ENCODE measurements at places on chromosomes 16 and 17.
A peak's percentile ranks its signal among the peaks of the same experiment; 100 is the strongest.

GRCh38 chr16:89711601-89712273, 9.0 kb downstream of the VPS9D1 start:
- DNase-seq = peak; percentile 68

- DNase-seq = no peak
Measured at GRCh38 chr17:77657839-77658238, 300.7 kb upstream of the TNRC6C start.

GRCh38 chr17:27882162-27882840, 10.9 kb downstream of the LYRM9 start:
- DNase-seq = no peak

- DNase-seq = no peak
Measured at GRCh38 chr17:31390426-31390747, 1.1 kb upstream of the RAB11FIP4 start.

DNA sequence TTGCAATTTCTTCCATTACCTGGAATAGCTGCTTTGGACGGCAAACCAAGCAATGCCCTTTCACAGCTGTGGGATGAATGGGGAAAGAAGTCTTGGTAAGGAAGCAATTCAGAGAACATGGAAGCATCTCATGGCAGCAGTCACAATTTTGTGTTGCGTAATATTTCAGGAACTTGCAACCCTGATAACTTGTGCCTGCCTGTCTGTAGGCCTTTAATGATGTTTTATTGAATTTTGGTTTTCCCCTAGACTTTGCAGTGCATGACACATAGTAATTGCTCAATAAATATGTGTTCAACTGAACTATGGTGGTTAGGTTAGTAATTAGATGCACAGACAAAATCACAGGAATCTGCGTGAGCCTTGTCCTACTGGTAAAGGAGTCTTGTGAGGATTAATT, 439.5 kb downstream of the WWOX start:
- DNase-seq = no peak

DNA sequence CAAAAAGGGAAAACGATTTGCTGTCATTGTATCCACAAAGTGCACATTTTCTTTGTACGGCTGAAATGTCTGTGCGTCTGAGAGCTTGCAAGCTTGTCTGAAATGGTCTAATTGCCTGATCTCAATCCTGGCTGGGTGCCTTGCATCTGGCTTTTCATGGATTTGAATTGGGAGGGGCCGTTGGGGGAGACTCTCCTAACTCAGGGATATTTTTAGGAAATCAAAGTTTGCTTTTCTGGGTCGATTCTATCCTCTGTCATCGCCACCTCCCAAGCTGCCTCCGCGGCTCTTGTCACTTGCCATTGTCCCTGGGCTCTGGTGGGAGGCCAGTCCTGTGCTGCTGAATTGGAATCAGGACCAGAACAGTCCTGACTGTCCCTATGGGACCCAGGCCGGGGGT, 33.3 kb upstream of the MGAT5B start:
- DNase-seq = no peak

- no peak for DNase-seq
Measured at GRCh38 chr17:80625627-80626026, 81.0 kb downstream of the RPTOR start.

DNA sequence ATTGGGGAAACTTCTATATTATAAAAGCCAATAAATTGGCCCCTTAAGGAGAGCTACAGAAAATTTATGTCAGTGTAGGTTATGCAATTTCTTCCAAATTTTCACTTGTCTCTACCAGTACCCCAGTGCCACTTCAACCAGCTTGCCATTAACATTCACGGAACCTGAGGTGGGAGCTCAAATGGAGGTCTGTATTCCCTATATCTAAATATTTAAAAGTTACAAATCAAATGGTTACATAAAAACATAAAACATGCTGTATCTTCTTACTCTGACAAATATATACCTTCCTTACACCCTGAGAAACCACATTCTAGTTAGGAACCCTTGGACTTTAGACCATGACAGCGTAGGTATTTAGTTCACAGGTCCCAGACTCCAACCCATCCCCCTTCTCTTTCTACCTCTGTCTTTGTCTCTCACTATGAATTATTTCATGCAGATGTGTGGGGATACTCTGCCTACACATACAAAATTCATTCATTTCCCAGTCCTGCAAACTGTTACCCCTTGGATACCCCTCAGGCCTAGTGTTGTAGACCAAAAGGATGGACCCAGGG, 127.8 kb upstream of the PMFBP1 start:
- DNase-seq = no peak

- DNase-seq = peak; percentile 95
Measured at GRCh38 chr16:30896889-30897733, 697 bp downstream of the CTF1 start.

DNA sequence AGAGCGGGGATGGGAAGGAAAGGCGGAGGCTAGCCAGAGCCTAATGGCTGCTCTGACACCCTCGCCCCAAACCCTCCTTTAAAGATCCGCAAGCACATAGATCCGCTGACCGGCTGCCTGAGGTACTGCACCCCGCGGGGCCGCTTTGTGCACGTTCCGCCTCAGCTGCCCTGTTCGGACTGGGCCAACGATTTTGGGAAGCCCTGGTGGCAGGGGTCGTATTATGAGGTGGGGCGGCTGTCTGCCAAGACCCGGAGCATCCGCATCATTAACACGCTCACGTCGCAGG, 663 bp downstream of the CYB5D1 start:
- peak; percentile 50 for DNase-seq

GRCh38 chr17:39099663-39100286, 51.7 kb downstream of the PLXDC1 start:
- DNase-seq = peak; percentile 66

DNA sequence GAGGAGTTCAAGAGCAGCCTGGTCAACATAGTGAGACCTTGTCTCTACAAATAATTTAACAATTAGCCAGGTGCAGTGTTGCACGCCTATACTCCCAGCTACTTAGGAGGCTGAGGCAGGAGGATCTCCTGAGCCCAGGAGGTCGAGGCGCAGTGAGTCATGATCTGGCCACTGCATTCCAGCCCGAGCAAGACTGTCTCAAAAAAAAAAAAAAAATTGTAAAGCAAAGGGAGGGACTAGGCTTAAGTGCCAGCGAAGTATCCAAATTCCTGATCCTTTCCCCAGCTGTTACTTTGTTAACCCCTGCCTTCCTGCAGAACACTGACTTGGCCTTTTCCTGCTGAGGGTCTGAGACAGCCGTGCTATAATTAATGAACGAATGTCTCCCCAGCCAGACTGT, 2.7 kb downstream of the GDPD3 start:
- peak; percentile 46 for DNase-seq

DNA sequence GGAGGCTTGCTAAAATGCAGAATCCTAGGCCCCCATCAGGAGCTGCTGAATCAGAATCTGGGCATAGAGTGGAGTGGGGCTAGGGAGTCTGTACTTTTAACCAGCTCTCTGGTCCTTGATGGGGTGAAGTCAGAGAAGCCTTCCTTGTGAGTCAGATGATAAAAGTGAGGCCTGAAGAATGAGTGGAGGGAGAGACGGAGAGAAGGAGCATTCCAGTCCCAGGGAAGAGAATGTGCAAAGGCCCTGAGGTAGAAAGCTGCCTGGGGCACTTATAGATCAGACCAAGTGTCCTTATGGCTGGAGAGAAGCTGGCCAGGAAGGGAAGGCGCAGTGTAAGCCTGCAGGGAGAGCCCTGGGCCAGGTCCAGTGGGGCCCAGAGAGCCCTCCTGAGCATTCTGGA, 235.1 kb upstream of the NLRP1 start:
- DNase-seq = no peak

GRCh38 chr17:80160536-80160935, 9.3 kb upstream of the CARD14 start:
- DNase-seq = no peak

GRCh38 chr16:72203401-72203800, 31.4 kb upstream of the PMFBP1 start:
- peak; percentile 40 for DNase-seq

GRCh38 chr17:4301066-4301465, 37.3 kb upstream of the ANKFY1 start:
- no peak for DNase-seq

- DNase-seq = no peak
Measured at GRCh38 chr17:82644148-82644547, 4.1 kb downstream of the WDR45B start.

DNA sequence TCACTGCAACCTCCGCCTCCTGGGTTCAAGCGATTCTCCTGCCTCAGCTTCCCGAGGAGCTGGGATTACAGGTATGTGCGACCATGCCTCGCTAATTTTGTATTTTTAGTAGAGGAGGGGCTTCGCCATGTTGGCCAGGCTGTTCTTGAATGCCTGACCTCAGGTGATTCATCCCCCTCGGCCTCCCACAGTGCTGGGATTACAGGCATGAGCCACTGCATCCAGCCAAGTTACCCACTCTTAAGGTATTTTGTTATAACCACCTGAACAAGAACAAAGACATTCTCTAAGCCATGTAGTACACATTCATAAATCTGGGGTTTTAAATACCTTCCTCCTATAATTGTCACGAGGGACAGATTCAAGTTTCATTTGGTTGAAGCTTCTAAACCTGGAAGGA, 12.3 kb upstream of the TMEM170A start:
- DNase-seq = no peak

Measured in fibroblast of skin of scalp (primary cell).